NCI-H2171 (cell line): ENCODE measurements at places on chromosomes 7 and 10.
A peak's percentile ranks its signal among the peaks of the same experiment; 100 is the strongest.

GRCh38 chr10:17256627-17257026 is 28.6 kb downstream of the VIM start:
- DNase-seq = no peak

GRCh38 chr10:13441476-13441875 is 87.3 kb downstream of the BEND7 start:
- no peak for DNase-seq

DNA sequence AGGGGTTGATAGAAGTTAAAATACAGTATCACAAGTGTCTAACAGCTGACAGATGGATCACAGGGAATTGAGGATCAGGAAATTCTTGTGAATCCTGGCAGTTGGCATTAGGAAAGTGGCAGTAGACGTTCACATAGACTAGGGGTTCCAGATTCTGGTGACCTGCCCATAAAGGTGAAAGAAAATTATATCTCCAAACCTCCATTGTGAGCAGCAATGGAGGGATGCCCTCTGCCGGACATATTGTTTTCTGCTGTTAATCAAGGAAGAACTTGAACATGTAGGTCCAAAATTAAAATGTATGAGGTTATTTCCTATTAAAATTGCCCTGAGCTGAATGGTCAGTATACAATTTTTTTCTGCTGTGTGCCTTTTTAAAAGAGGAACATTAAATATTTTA is 5.1 kb downstream of the NME8 start:
- peak; percentile 11 for DNase-seq

DNA sequence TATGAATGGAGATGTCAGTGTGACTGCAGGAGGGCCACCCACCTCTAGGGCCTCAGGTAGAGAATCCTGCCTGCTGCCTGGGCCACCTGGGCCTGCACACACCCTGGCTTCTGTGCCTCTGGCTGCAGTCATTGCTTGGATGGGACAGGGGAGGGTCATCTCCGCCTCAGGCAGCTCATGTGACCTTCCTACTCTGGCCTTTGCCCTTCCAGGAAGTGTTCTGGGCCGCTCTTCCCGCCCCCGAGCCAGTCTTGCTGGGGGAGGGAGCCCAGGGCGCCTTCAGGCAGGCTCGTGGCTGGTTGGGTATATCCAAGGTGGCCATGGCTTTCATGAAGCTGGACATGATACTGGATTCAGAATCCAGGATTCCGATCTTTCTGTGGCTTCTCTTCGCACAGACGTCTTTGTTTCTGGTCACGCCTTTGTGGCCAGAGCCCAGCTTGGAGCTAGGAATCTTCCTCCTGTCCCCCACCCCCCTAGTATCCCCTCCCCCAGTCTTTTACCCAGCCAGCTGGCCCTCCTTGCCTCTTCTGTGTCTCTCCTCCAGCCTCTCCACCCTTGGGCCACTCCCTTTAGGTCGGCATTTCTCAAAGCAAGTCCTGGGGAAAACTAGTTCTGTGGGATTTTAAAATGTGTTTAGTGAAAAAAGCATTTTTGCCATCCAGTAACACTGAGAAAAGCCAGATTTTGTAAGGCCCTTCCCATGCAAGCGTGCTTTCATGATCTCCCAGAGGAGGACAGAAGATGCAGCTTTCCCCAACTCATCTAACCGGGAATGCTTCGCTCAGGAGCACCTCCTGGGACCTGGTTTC is 119.6 kb downstream of the ZMIZ1 start:
- DNase-seq = no peak
